ENCODE measurements at places on chromosomes 2 and 18.

DNA sequence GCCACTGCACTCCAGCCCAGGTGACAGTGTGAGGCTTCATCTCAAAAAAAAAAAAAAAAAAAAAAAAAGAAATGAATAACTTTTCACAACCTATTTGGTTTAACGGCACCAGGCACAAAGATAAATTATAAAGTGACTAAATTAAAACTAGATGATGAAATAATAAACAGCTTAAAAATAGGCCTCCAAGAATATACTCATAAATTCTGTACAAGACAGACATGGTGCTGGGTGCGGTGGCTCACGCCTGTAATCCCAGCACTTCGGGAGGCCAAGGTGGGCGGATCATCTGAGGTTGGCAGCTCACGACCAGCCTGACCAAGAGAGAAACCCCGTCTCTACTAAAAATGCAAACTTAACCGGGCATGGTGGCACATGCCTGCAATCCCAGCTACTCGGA lies 19.7 kb downstream of the USP34 start:
- DNase-seq: no peak

- DNase-seq: no peak
Measured at GRCh38 chr2:159199761-159200465, 86.6 kb downstream of the WDSUB1 start.

- peak; percentile 80 for DNase-seq
Measured at GRCh38 chr2:174603280-174603679, 5.7 kb upstream of the WIPF1 start.

- no peak for DNase-seq
Measured at GRCh38 chr2:135890835-135891234, 14.6 kb upstream of the MCM6 start.

DNA sequence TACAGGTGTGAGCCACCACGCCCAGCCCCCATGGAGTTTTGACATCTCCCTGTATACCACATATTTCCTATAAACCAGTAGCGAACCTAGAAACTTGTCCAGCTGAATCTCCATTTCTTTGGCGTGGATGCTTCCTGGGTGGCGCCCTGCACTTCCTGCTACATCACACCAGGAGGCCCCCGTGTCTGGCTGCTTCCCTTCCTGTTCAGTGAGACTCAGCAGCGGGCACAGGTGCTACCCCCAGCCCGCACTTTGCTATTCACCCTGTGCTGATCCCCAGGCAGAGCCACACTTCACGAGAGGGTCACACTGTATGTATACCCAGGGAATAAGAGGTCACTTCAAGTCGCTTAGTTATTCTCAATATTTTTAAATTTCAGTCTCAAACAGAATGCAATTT lies 35.0 kb downstream of the CYP27C1 start:
- DNase-seq: peak; percentile 23

- DNase-seq: peak; percentile 94
Measured at GRCh38 chr18:35616664-35617423, 35.3 kb downstream of the GALNT1 start.

DNA sequence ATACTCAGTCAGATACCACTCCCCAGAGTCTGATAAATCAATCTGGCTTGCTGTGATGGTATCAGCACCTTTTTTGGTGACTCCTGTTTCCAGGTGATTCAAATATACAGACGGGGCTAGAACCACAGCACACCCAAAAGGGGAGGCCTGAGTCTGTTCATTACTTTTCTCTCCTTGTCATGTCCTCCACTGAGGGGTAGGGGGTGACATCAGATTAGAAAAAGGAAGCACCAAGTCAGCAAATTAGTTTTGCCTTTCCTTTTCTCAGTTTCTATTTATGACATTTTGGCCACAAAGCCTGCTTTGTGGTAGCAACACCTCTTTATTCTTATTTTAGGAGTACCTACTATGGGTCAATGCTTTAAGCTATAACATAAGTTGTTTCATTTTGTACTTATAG lies 127.4 kb downstream of the CCDC102B start:
- no peak for DNase-seq

DNA sequence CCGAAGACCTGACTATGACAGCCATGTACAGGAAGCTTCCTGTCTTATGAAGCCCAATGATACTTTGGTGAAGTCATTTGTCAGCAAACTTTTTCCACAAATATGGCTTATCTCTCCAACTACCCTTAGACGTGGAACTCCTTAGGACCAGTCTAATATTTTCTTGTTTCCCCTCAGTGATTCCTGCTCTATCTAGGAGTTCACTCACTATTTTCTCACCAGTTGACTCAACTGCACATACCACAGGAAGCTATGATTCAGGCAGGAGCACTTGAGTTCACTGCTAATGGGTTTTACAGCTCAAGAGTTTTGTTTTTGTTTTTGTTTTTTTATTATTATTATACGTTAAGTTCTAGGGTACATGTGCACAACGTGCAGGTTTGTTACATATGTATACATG lies 109.3 kb downstream of the ANTXR1 start:
- DNase-seq: peak; percentile 25

DNA sequence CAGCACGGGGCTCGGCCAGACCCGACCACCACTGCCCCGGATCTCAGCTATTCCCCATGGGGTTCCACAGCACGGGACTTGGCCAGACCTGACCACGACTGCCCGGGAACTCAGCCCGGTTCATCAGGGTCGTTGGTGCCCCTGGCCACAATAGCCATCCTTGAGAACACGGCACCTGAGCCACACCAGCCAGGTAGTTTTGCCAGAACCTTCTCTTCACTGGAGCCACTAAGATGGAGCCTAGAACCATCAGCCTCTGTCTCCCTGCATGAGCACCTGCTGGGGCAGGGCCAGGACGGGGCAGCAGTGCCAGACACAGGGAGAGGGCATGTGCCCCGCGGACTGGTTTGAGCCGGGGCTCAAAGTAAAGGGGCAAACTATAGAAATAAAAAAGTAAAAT lies 11.4 kb upstream of the KCNG2 start:
- no peak for DNase-seq

DNA sequence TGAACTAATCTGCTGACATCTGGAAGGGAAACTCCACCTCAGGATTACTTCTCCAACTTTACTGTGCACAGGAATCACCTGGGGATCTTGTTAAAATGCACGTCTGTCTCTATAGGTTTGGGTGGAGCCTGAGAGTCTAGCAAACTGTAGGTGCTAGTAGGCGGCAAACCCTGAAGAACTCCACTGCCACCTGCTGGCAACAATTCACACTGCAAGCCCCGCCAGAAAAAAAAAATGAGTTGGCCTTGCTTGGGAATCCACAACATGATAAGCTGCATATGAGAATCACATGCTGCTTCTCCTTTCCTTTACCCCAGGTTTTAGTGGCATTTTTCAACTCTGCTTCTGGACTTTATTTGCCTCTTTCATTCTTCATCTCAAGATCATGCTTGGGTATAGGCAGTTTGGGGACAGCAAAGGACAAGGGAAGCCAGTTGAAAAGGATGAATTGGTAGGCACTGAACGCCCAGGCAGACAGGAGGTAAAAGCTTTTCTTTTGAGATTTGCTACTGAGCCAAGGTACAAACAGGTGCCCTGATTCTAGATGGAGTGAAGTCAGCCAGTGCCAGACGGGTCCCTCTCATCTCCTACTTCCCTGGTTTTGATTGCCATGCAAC lies 88.8 kb downstream of the VIT start:
- DNase-seq: peak; percentile 73

DNA sequence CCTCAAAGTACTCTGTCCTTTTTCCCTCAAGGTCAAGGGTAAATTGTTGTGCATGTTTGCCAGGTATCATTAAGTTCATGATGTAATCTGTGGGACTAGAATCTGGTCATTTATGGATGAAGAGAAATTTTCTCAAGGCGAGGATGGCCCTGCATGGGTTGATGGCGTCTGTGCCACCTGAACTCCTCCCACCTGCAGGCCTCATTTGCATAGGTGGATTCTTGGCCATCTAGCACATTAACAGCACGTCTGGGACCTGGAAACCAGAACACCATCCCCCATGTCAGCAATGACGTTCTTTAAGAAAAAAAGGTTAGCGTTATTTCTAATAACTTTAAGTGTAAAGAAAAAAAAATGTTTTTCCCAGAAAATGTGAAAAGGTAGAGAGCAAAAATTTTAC lies 145.8 kb downstream of the ESCO1 start:
- no peak for DNase-seq

DNA sequence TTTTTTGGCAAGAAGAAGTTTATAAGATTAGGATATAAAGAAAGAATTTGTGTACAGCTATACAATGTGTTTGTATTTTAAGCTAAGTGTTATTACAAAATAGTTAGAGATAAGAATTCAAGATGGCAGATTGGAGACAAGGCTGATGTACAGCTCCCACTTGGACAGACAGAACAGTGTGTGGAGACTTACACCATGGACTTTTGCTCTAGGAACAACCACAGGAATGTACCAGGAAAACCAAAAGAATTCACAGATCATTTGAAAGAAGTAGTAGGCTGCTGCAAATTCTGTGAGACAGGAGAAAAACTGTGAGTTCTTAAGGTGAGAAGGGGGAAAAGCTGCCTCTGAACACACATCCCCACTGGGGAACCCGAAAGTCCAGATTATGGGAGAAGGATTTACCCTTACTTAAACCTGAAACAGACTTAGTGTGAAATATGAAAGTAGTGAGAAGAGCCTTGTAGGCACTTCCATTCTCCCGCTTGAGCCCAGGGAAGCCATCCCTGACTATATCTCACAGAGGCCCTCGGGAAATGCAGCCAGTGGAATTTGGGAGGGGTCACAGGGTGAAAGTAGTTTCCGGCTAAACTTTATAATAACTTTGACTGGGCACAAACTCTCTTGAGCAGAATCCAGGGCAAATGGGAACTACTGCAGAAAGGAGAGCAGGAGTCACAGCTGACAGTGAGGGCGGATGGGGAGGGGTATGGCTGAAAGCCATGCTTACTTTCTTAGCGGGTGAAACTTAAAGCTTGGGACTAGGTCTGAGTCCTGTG lies 11.6 kb upstream of the RPRD1A start:
- no peak for DNase-seq

- no peak for DNase-seq
Measured at GRCh38 chr18:63131959-63132818, 187.4 kb downstream of the BCL2 start.

GRCh38 chr18:73976433-73976832 lies 171.2 kb downstream of the FBXO15 start:
- no peak for DNase-seq

DNA sequence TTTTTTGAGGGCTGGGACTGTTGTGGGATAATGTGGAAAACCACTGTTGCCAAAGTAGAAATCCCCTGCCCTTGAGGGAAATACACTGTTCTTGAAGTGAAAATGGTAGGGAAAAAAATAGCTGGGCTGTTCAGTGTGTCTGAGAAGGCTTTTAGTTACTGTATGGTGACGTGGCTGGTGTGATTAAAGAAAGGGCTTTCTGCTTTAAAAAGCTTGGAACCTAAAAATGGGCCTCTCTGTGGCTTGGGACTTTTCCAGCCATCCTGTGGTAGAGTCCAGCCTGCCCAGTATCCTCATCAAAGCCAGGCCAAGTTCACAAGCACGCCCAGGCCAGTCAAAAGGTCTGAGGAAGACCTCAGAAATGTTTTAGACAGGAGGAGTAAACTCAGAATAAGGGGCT lies 6.8 kb downstream of the MGAT5 start:
- no peak for DNase-seq

DNA sequence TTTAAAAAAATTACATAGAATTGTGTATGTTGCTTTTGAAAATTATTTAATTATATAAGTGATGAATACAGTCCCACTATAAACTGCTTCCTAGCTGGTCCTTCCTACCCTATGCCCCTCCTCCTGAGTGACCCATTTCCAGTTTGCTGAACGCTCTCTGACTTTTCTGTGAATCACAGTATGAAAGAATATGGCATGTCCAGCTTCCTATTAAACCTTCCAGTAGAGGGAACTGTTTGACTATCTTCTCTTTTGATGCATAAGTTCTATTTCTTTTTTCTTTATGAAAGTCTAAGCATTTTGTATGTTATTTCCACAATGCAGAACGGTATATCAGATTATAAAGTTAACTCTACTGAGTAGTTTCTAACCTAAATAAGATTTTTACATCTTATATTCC lies 41.3 kb downstream of the PSMG2 start:
- DNase-seq: peak; percentile 85

DNA sequence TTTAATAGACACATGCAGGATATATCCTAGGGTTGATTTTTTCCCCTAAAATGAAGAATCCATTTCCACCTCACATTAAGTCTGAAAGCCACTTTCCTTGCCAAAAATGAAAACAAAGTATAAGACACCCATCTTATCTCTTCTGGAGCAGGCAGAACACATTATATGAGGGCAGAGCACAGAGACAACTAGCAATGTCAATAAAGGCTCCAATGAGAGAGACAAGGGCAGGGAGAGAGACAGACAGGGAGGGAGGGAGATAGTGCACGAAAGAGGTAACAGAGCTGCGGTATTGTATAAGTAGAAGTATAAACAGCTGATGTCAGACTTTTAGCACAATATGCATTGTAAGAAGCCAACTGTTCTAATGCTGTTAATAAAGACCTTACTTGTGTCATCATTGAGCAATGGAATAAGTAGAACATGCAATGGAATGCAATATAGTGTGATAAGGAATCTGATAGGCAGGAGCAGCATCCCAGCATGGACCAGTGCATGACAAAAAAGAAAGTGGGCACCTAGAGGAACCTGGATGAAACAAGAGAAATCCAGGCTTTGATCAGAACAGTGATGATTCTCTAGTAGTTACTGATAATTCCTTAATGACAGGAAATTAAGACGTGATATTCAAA lies 150.6 kb upstream of the TCF4 start:
- DNase-seq: no peak
